ENCODE measurements at places on chromosomes 5 and 9.

- peak; percentile 70 for DNase-seq
Measured at GRCh38 chr9:14271093-14271673, 42.8 kb downstream of the NFIB start.

GRCh38 chr5:54214722-54215121 is 95.7 kb downstream of the ARL15 start:
- DNase-seq: no peak

- DNase-seq: no peak
Measured at GRCh38 chr5:165135565-165135964, 1630.1 kb downstream of the MAT2B start.

DNA sequence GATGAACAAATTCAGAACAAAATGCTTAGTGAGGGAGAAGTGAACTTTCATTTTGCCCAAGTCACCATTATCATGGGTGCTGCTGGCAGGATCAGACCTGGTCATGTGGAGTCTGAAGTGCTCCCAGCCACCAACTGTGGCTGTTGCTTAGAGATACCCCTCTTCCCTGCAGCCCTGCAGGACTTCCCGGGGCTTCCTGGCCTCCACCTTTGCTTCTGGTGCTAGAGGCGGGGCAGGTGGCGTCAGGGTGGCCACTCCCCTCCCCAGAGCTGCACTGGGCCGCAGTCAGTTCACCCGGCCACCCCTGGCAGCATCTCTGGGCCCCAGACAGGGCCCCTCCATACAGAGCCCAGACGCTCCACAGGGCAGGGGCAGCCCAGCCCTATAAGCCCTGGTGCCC is 30.0 kb upstream of the SLC12A7 start:
- no peak for DNase-seq

DNA sequence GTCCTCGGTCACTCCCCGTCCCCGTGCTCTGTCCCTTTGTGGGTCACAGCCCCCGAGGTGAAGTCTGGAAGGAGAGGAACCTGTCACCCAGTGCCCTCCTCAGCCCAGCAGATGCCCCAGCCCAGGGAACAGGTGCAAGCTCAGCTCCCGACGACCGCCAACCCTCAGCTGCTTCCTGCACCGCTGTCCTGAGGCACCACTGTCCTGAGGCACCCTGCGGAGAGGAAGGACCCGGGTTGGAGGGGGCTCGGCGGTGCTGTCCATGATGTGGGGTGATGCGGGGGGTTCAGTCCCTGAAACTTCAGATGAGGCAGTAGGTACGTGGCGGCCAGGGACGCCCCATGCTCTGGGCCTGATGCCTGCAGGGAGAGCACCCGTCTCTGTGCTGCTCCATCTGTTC is 81.4 kb downstream of the COL5A1 start:
- no peak for DNase-seq

All from NCI-H1694 treated with DMSO at 0.1 percent for 48 hours (cell line).